ENCODE measurements at places on chromosomes 13 and 19.

DNA sequence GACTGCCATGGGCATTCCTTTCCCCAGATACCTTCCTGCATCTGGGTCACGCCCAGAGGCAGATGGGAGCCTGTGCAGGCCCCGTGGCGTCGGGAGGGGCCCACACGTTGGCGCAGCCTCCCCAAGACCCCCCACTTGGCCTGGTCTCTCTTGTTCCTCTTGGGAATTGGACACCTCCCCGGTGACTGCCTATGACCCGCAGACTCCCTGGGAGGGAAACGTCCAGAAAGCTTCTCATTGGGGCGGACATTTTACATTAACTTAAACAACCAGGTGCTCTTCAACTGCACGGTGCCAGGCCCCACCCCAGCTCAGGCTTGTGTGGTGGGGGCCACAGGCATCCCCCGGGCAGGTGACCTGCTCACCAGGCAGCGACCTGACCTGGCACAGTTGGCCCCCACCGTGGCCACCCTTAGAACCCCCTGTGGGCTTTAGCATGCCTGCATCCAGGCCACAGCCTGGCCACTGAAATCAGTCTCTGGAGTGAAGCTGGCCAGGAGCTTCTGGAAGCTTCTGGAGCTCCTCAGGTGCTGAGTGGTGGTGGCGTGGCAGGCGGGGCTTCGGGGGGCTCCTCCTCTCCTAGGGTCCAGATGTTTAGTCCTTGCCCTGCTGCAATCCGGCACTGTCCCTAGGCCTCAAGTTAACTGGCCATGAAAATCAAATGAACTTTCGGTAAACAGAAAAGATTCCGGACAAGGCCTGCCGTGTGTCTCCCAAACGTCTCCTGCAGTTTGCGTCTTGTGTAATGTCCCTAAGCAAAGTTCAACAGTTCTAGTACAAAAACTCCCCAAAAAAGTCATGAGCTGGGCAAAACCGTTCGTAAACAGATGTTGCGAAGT, 8.5 kb upstream of the PROZ start:
- DNase-seq: no peak

GRCh38 chr19:31214086-31214485, 135.2 kb downstream of the TSHZ3 start:
- DNase-seq: no peak

DNA sequence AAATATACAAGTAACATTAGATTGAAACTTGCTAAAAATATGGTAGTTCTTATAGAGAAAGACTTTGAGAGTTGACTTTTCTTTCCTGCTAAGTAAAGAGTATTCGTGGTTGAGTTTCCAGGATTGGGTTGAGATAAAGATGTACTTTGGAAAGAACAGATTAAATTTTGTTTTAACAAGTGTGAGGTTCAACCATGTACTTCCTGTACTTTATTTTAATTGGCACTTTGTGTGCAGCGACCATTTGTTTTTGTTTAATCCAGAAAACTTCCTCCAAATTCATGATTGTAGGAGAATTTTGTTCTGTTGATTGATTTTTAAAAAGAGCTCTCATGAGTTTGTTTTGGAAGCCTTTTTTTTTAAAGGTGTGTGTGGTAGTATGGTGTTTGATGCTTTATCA, 46.9 kb downstream of the PAN3 start:
- no peak for DNase-seq

GRCh38 chr13:108897955-108898354, 268.5 kb downstream of the MYO16 start:
- DNase-seq: no peak

GRCh38 chr13:39039041-39039440, 785 bp downstream of the NHLRC3 start:
- no peak for DNase-seq

DNA sequence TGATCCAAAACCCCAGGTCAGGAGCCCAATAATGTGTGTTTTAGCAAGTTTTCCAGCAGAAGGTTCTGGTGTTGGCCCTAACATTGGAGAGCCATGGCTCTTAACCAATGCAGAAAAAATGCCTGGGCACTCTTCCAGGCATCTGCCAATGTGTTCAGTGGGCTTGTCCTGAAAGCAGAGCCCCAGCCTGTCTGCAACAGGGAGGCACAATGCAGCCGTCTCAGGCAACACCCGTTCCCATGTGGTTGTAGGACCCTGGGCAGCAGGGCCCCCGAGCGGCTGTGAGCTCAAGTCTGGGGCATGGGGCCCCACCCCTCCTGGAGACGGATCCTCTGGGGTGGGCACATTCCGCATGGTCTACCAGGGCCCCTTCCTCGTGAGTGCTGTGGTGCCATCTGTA, 58.1 kb upstream of the SIAH3 start:
- DNase-seq: no peak

DNA sequence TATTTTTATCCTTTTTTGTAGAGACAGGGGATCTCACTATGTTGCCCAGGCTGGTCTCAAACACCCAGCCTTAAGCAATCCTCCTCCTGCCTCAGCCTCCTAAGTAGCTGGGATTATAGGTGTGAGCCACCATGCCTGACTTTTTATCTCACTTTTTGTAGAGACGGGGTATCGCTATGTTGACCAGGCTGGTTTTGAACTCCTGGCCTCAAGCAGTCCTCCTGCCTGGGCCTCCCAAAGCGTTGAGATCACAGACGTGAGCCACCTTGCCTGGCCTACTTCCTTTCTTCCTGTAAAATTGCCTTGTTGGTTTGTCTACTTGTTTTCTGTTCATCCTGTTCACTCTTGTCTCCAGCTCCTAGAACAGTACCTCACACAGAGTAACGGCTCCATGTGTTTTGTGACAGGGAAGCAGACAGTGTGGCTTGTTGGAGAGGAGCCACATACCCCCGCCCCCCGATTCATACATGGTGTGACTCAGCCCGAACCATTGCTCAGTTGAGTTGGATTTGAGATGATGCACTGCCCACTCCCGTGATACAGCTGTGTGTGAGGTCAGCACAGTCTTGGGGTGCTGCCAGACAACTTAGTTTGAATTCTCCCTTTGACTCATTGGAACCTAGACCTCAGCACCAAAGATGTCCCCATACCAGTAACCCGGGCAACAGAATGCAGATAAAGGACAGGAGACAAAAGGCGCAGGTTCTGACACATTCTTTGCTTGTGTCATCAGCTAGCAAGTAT, 34.2 kb downstream of the GPR42 start:
- no peak for DNase-seq

DNA sequence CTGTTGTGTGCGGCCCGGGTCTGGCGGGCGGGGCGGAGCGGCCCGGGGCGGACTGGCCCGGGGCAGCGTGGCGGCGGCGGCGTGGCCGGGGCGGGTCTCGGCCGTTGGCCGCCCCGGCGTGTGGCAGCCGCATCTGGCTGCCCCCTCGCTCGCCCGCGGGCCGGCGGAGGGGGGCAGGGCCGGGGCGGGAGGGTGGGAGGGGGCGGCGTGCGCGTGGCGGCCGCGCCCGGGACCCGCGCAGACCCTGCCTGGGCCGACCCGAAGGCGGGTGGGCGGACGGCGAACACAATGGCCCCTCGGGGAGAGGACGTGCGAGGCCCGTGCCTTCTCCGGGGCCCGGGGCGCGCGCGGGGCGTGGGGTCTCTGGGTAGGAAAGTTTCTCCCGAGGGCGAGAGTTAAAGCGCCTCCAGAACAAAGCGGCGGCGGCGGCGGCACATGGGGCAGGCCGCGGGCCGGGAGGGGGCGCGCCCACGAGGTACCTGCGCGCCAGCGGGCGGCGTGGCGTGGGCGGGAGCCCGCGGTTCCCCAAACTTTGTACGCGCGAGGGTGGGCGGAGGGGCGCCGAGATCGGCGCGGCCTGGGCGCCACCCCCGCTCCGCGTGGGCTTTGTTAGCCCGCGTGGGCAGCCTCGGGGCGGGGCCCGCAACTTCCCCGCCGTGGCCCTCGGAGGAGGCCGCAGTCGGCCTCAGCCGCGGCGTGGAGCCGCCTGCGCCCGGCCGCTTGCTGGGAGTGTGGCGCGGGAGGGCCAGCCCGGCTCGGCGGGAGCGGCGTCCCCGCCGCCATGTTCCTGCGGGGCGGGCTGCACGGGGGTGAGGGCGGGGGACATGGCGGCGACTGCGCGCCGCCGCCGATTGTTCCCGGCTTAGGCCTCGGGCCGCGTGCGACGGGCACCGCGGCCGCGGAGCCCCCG, 764 bp downstream of the MIR17HG start:
- DNase-seq: peak; percentile 41

- DNase-seq: no peak
These were observed 3.6 kb downstream of the CACNG7 start for GRCh38 chr19:53912653-53913052.

DNA sequence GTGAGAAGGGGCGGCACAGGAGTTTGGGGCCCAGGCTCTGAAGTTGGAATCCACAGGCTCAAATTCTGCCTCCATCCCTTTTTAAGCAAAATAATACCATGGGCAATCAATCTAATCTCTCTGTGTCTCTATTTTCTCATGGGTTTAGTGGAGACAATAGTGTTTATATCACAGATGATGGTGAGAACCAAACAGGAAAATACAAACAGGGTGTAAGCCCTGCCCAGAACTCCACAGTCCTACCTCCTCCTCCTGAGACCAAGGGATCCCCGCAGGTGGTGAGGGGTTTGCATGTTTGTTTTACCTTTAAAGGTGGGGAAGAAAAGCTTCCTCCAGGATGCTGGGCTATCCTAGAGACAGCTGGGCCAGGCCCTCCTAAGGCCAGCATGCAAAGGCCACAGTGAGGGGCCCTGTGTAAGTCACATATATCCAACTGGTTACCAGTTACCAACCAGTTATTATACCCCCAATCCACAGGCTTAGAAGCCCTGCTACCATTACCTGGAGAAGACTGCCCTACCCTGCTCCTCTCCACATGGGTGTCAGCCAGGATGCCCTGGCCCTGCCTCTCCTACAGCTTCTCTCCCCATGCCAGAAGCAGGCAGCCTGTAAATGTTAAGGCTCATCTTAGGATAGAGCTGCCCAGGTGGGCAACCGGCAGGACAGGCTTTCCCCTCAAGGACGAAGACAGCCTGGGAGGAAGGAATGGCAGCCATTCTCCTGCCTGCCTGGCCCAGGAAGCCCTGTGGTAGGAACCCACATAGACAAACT, 658.4 kb downstream of the UQCRFS1 start:
- DNase-seq: no peak

GRCh38 chr19:5804516-5805461, at the start of gene NRTN:
Gene NRTN, plus strand, starts transcription at chr19:5805067. Its CDS starts 19,099 bp downstream, at chr19:5824166.
- no peak for DNase-seq

GRCh38 chr13:47326061-47326460, 429.2 kb upstream of the HTR2A start:
- no peak for DNase-seq

DNA sequence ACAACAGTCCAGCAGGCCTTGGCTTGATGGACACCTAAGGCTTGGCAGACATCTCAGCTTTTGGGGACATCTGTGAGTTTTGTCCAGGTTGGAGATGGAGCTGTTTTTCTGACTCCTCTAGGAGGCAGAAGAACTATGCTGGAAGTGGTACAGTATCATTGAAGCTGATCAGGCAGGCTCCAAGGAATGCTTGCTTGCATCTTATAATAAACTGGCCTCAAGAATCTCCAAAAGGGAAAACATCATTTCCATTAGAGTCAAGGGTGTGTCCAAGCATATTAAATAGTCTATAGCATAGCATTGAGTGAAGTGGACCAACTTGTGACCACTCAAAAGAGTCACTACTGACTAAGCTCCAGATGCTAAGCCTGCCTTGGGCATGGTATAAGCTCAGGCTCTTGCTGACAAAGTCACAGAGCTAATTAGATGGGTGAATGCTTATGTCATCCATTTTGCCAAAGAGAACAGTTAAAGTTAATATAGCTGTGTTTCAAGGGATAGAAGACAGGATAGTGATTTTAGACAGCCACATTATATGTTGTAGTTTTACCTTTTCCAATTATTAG, 216.0 kb downstream of the DNAJC15 start:
- no peak for DNase-seq

GRCh38 chr19:21947775-21948174, 63.0 kb downstream of the ZNF208 start:
- no peak for DNase-seq

GRCh38 chr13:43596924-43597598, 189.7 kb downstream of the ENOX1 start:
- no peak for DNase-seq

- peak; percentile 36 for DNase-seq
These were observed 38.4 kb downstream of the GNG7 start for GRCh38 chr19:2663920-2664571.

DNA sequence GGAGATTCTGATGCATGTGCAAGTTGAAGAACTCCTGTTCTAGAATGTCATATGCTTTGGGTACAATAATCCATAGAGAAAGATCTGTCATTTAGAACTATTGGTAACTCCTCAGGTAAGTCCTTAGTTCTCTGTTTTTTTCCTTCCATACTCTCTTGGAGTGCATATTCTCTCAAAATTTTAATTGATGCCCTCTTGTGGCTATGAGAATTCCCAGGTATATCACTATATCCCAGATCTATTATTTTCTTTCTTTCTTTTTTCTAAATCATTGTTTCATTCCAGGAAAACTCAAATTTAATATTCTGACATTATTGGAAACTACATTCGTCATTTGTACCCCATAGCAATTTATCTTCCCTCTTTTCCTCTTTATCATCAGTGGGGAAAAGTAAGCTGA, 485.4 kb downstream of the KLF5 start:
- DNase-seq: no peak

DNA sequence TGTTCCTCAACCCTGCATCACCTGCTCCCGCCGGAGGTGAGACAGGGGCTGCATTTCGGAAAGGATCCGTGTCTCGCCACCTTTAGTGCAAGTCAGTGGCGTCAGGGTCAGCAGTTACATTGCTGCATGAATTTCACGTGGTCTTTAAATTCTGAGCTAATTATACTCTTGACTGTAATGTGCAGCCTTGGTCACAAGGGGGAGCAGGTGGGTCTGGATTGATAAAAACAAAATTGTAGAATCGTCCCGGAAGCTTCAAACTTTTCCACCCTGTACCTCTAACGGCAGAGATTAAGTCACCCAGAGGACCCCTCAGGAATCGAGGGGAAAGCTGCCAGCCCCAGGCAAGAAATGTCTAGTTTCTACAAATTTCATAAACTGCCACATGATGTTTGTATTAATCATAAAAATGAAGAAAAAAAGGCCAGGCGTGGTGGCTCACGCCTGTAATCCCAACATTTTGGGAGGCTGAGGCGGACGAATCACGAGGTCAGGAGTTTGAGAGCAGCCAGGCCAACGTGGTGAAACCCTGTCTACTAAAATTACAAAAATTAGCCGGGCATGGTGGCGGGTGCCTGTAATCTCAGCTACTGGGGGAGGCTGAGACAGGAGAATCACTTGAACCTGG, 20.2 kb downstream of the BBC3 start:
- DNase-seq: peak; percentile 65
